Activated T-helper 2 cell treated with anti-CD3 and anti-CD28 coated beads, Interferon-gamma antibody, Interleukin-2, Interleukin-4, amounts not matched to agents 10 μg/mL and 5 μg/mL and 100 μg/mL, durations not matched to agents 14 hours and 24 hours and 36 hours (primary cell): ENCODE measurements at places on chromosomes 2 and 18. TPM values are rescaled to one million over a fixed set of nuclear protein-coding genes. Genes with fewer than 3 reads are reported as not detected.
A peak's percentile ranks its signal among the peaks of the same experiment; 100 is the strongest.

GRCh38 chr2:48114256-48114655, 208.0 kb upstream of the FBXO11 start:
- peak; percentile 32 for DNase-seq

Gene CDH7
- not detected in 2 replicates for total RNA-seq

Gene ITPRIPL1
- total RNA-seq, result 44.8 and 45.0 TPM in 2 replicates

Gene GAL3ST2
- total RNA-seq, result 1.3 and 1.9 TPM in 2 replicates

Gene MPP4
- not detected in 2 replicates for total RNA-seq

GRCh38 chr2:49796266-49796665, 642.0 kb upstream of the FSHR start:
- DNase-seq, result no peak

- DNase-seq, result peak; percentile 35
Observed at GRCh38 chr2:96594691-96595152, 43.4 kb downstream of the KANSL3 start.

DNA sequence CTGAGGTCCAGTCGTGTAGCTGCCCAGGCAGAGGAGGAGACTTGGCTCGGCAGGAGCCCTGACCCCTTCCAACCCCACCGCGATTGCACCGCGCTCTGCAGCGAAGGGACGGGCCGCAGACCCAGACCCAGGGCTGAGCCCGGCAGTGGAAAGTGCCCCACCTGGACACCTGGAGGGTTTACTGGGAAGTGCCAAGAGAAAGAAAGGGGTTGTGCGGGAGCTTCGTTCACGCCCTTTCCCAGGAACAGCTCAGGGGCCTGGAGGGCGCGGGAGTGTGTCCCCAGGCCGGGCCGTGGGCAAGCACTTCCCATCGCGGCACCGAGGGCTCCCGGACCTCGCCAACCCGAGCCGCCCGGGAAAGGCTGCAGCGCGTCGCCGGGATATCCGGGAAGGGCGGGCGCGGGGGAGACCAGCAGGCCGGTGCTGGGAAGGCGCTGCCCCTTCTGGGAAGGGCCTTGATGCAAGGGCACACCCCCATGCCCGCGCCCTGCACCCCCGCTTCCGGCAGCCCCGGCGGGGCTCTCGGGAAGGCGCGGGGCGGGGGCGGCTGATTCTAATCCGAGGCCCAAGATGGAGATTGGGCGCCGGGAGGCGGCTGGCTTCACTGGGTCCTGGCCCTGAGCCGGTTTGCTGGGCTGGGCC, 36.1 kb upstream of the MRPL33 start:
- DNase-seq, result no peak
